Breast epithelium (tissue), 4 donors: ENCODE measurements at places on chromosomes 1 and 21. TPM values are rescaled to one million over a fixed set of nuclear protein-coding genes. Genes with fewer than 3 reads are reported as not detected.

The FMO1 gene
- total RNA-seq: 9.4 TPM

The KRTCAP2 gene
- total RNA-seq: 131 TPM

The KCNK2 gene
- 12.1 TPM for total RNA-seq

The HTR1D gene
- total RNA-seq: not detected

The MPZ gene
- 3.2 TPM for total RNA-seq

The SEMA4A gene
- total RNA-seq: 1.4 TPM

The TMEM269 gene
- total RNA-seq: 0.16 TPM

The TBCE gene
- total RNA-seq: 19.7 TPM

The KRTAP10-3 gene
- not detected for total RNA-seq

The RIMKLA gene
- total RNA-seq: 0.73 TPM

The PHGDH gene
- total RNA-seq: 54.7 TPM

- H3K27ac ChIP-seq: no peak overlapping the region
- no peak for DNase-seq
- H3K4me1 ChIP-seq: no peaks in the 10 kb centered on the region
- H3K27me3 ChIP-seq: no peaks in the 10 kb centered on the region
These were observed 21.9 kb upstream of the NBL1 start for GRCh38 chr1:19622204-19622603.

DNA sequence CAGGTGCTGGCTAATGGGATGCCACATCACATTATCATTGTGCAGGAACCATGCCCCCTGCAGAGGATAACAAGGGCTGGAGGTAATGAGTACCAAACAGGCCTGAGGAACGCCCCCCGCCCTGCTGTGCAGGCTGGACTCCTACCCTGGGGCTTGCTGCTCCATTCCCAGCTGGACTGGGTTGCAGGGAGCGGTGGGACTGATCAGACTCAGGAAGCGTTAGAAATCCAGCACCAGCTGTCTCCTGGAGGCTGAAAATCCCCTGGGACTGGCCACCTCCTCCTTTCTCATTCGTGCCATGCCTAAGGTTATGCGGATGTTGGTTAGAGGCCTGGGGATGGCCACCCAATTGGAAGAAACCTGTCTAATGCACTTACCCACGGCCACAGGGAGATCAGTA lies 36.9 kb upstream of the POU3F1 start:
- no peaks in the 10 kb centered on the region for H3K36me3 ChIP-seq
- H3K27ac ChIP-seq: no peak overlapping the region
- no peaks in the 10 kb centered on the region for H3K4me1 ChIP-seq
- H3K4me3 ChIP-seq: no peak overlapping the region

- H3K27ac ChIP-seq: no peak overlapping the region
- no peaks in the 10 kb centered on the region for H3K36me3 ChIP-seq
- no peaks in the 10 kb centered on the region for H3K27me3 ChIP-seq
- no peak for DNase-seq
These were observed 114.6 kb downstream of the NTPCR start for GRCh38 chr1:233064988-233065387.

- H3K4me1 ChIP-seq: peaks cover 5% of the 10 kb centered on the region
- no peaks in the 10 kb centered on the region for H3K36me3 ChIP-seq
- peak overlapping the region; percentile 91 for H3K4me3 ChIP-seq
- H3K27ac ChIP-seq: peak overlapping the region; percentile 84
- no peaks in the 10 kb centered on the region for H3K27me3 ChIP-seq
These were observed 943 bp downstream of the SEMA6C start for GRCh38 chr1:151145304-151146071.

DNA sequence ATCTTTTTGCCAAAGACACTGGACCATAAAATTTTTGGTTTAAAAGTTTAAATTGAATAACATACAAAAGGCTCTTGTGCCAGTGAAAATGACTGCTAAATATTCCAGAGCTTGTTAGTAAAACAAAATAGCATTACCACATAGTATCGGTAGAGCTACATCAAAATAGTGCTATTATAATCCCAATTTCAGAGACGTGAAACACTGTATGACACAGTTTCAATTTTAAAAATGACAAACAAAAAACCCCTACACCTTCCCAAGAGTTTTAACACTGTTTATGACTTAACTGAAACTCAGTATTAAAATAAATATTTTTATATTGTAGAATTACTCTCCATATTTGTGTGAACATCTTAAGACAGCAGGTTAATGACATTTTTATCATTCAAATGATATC lies 7.0 kb downstream of the SLC30A1 start:
- H3K36me3 ChIP-seq: no peaks in the 10 kb centered on the region
- no peaks in the 10 kb centered on the region for H3K27me3 ChIP-seq
- DNase-seq: no peak
- H3K4me3 ChIP-seq: no peak overlapping the region
- no peak overlapping the region for H3K27ac ChIP-seq
- H3K4me1 ChIP-seq: no peaks in the 10 kb centered on the region

DNA sequence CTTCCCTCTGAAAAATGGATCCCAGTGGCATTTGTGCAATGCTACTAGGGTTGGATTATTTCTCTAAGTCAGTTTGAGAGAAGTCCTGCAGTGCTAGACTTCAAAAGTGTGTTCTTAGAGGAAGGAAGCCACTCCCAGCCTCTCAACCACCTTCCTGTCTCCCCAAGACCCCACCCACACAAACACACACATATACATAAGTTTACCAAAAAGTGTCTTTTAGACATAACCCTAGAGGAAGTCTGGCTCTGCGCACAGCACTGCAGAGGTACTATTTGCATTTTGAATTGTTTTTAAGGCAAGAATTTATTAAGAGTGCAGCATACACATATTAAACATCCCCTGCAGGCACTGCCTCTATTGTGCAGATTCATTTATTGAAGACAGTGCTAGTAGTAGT lies 127.3 kb downstream of the HHIPL2 start:
- H3K4me3 ChIP-seq: no peak overlapping the region
- no peaks in the 10 kb centered on the region for H3K27me3 ChIP-seq
- no peak overlapping the region for H3K27ac ChIP-seq
- no peaks in the 10 kb centered on the region for H3K4me1 ChIP-seq
- no peaks in the 10 kb centered on the region for H3K36me3 ChIP-seq
- DNase-seq: no peak

GRCh38 chr1:203129501-203130231 lies 2.1 kb downstream of the ADORA1 start:
- H3K4me1 ChIP-seq: peaks cover 13% of the 10 kb centered on the region
- H3K27ac ChIP-seq: peak overlapping the region; percentile 70
- H3K36me3 ChIP-seq: no peaks in the 10 kb centered on the region

DNA sequence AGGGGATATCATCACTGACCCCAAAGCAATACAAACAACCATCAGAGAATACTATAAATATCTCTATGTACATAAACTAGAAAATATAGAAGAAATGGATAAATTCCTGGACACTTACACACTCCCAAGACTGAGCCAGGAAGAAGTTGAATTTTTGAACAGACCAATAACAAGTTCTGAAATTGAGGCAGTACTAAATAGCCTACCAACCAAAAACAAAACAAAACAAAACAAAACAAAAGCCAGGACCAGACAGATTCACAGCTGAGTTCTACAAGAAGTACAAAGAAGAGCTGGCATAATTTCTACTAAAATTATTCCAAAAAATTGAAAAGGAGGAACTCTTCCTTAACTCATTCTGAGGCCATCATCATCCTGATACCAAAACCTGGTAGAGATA lies 18.5 kb downstream of the CD84 start:
- no peak overlapping the region for H3K4me3 ChIP-seq
- no peaks in the 10 kb centered on the region for H3K27me3 ChIP-seq
- no peaks in the 10 kb centered on the region for H3K36me3 ChIP-seq
- DNase-seq: no peak

- H3K4me3 ChIP-seq: no peak overlapping the region
- H3K27ac ChIP-seq: no peak overlapping the region
- no peak for DNase-seq
- no peaks in the 10 kb centered on the region for H3K36me3 ChIP-seq
These were observed 41.3 kb upstream of the GPR52 start for GRCh38 chr1:174406421-174406820.

GRCh38 chr1:185816460-185816859 lies 82.3 kb downstream of the HMCN1 start:
- no peaks in the 10 kb centered on the region for H3K4me1 ChIP-seq
- DNase-seq: no peak
- no peaks in the 10 kb centered on the region for H3K27me3 ChIP-seq
- no peak overlapping the region for H3K4me3 ChIP-seq
- H3K27ac ChIP-seq: no peak overlapping the region

DNA sequence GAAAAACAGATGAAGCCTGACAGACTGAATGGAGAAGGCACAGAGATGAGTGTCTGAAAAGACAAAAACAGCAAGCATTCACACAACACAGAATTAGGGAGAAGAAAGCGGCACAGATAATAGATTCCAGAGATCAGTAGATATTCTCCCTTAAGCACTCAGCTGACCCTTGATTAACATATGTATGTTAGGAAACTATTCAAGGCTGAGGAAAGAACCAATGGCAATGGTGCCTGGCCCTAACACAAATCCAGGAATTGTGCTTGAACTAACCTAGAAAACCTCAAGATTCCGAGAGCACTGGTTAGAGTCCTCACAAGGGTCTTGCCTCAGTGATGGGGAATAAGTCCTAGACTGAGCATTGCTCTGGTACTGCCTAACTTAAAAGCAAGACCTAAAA lies 30.9 kb downstream of the KCNT2 start:
- no peaks in the 10 kb centered on the region for H3K27me3 ChIP-seq
- DNase-seq: no peak
- no peak overlapping the region for H3K4me3 ChIP-seq
- H3K27ac ChIP-seq: no peak overlapping the region

- H3K27me3 ChIP-seq: no peaks in the 10 kb centered on the region
- no peaks in the 10 kb centered on the region for H3K36me3 ChIP-seq
- no peak overlapping the region for H3K4me3 ChIP-seq
These were observed 37.9 kb downstream of the GNG12 start for GRCh38 chr1:67795179-67795912.

GRCh38 chr1:181352695-181353094 lies 130.6 kb upstream of the CACNA1E start:
- no peaks in the 10 kb centered on the region for H3K4me1 ChIP-seq
- DNase-seq: no peak
- H3K27me3 ChIP-seq: no peaks in the 10 kb centered on the region
- H3K27ac ChIP-seq: no peak overlapping the region
- no peaks in the 10 kb centered on the region for H3K36me3 ChIP-seq

GRCh38 chr1:239125027-239125426 lies 261.3 kb upstream of the CHRM3 start:
- H3K4me3 ChIP-seq: no peak overlapping the region
- no peaks in the 10 kb centered on the region for H3K4me1 ChIP-seq

GRCh38 chr1:101166583-101167120 lies 70.2 kb upstream of the S1PR1 start:
- H3K27me3 ChIP-seq: no peaks in the 10 kb centered on the region
- no peaks in the 10 kb centered on the region for H3K36me3 ChIP-seq
- H3K4me1 ChIP-seq: no peaks in the 10 kb centered on the region
- no peak overlapping the region for H3K4me3 ChIP-seq
- H3K27ac ChIP-seq: no peak overlapping the region

GRCh38 chr1:52435650-52436049 lies 31.2 kb downstream of the PRPF38A start:
- peaks cover 8% of the 10 kb centered on the region for H3K36me3 ChIP-seq
- H3K4me3 ChIP-seq: no peak overlapping the region
- H3K4me1 ChIP-seq: no peaks in the 10 kb centered on the region
- H3K27me3 ChIP-seq: no peaks in the 10 kb centered on the region

- DNase-seq: no peak
- no peak overlapping the region for H3K4me3 ChIP-seq
- no peaks in the 10 kb centered on the region for H3K36me3 ChIP-seq
- H3K27me3 ChIP-seq: no peaks in the 10 kb centered on the region
- H3K27ac ChIP-seq: no peak overlapping the region
These were observed 21.9 kb upstream of the RABGGTB start for GRCh38 chr1:75764057-75764655.

GRCh38 chr1:160777486-160778089 lies 18.4 kb upstream of the LY9 start:
- H3K36me3 ChIP-seq: no peaks in the 10 kb centered on the region
- no peak overlapping the region for H3K4me3 ChIP-seq
- H3K4me1 ChIP-seq: no peaks in the 10 kb centered on the region
- no peaks in the 10 kb centered on the region for H3K27me3 ChIP-seq
- no peak overlapping the region for H3K27ac ChIP-seq

- H3K27ac ChIP-seq: no peak overlapping the region
- H3K4me1 ChIP-seq: no peaks in the 10 kb centered on the region
- DNase-seq: no peak
- no peak overlapping the region for H3K4me3 ChIP-seq
- no peaks in the 10 kb centered on the region for H3K27me3 ChIP-seq
These were observed 128.0 kb downstream of the PRRX1 start for GRCh38 chr1:170791941-170792340.

DNA sequence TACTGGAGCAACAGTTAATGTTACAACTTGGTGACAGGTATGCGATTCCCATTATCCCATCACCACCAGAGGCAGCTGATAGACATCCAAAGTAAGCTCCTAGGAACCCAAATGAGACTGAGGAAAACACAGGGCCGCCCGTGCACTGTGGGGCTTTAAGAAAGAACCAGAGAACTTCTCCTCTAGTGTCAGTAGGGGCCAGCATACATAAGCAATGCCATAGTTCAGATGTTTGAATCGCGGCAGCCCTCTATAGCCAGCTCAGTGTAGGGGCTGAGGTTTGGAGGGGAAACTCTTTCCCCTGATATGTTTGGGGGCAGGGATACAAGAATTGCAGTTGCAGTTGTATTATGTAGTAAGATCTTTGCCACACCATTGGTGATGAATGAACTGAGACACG lies 593.3 kb upstream of the NCAM2 start:
- no peak for DNase-seq
- no peak overlapping the region for H3K27ac ChIP-seq
- H3K4me1 ChIP-seq: no peaks in the 10 kb centered on the region
- no peak overlapping the region for H3K4me3 ChIP-seq
- no peaks in the 10 kb centered on the region for H3K36me3 ChIP-seq
- H3K27me3 ChIP-seq: no peaks in the 10 kb centered on the region

DNA sequence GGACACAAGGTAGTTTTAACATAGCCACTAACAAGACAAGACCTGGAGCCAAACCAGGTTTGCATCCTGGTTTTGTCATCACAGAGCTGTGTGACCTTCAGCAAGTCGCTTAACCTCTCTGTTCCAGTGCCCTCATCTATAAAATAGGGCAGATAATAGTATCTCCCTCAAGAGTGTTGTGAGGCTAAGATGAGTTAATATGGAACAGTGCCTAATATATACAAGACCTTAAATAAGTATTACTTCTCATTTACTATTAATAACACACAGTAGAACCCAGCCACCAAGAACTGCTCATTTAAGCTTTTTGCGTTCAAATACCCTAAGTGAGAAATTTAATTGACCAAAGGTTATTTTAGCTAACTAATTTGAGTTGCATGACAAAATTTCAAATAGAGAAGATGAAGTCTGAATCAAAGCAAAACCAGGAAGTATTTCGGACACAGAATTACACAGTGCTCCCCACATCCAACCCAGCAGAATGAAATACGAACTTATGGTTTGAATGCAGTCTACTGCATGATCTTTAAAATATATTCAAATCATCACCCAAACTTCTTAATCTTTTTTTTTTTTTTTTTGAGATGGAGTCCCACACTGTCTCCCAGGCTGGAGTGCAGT lies 123.9 kb upstream of the KRTAP19-8 start:
- H3K27me3 ChIP-seq: no peaks in the 10 kb centered on the region
- H3K4me1 ChIP-seq: no peaks in the 10 kb centered on the region
- no peaks in the 10 kb centered on the region for H3K36me3 ChIP-seq
- no peak overlapping the region for H3K27ac ChIP-seq

GRCh38 chr1:148307583-148308185 lies 155.6 kb upstream of the NBPF11 start:
- H3K4me3 ChIP-seq: no peak overlapping the region
- H3K36me3 ChIP-seq: no peaks in the 10 kb centered on the region
- H3K27ac ChIP-seq: no peak overlapping the region
- no peaks in the 10 kb centered on the region for H3K4me1 ChIP-seq
- H3K27me3 ChIP-seq: no peaks in the 10 kb centered on the region

GRCh38 chr21:46542588-46543124 lies 62.2 kb downstream of the S100B start:
- H3K36me3 ChIP-seq: peaks cover 4% of the 10 kb centered on the region

GRCh38 chr1:2530513-2531361 lies 674 bp upstream of the HES5 start:
- H3K4me1 ChIP-seq: peaks cover 41% of the 10 kb centered on the region
- H3K36me3 ChIP-seq: no peaks in the 10 kb centered on the region
- H3K4me3 ChIP-seq: peak overlapping the region; percentile 39
- peak overlapping the region; percentile 34 for H3K27ac ChIP-seq
